ENCODE measurements at places on chromosomes 2 and 18. TPM values are rescaled to one million over a fixed set of nuclear protein-coding genes. Genes with fewer than 3 reads are reported as not detected.
A peak's percentile ranks its signal among the peaks of the same experiment; 100 is the strongest.

DNA sequence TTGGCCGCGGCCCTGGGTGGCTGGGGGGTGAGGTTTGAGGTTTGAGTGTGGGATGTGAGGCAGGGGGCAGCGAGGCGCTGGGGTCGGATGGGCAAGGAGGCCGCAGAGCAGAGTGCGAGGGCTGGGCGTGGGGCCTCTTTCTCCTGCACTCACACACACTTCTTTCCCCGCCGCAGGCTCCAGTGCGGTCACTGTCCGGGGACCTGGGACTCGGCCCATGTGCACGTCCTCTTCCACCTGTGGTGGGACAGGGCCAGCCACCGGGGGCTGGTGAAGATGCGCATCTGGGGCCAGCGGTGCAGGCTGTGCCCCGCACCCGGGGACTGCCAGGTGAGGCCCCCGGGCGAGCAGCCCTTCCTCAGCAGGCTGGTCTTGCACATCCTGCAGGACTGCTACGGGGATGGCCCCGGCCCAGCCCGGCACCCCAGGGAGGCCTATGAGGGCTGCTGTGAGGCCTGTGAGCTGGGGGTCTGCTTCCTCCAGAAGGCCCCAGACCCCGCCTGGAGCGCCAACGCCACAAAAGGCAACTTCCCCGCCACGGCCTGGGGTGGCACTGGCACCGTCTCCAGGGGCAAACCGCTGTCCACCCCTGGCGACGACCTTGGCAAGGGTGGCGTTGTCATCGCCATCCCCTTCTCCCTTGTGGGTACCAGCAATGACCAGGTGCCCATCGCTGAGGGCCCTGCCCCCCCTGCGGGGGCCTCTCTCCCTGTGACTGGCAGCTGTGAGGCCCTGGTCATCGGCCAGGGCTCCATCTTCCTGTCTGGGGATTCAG is 2.2 kb downstream of the RTP5 start:
- DNase-seq: no peak

KRTCAP3 gene
- total RNA-seq: 0.51 TPM

DNA sequence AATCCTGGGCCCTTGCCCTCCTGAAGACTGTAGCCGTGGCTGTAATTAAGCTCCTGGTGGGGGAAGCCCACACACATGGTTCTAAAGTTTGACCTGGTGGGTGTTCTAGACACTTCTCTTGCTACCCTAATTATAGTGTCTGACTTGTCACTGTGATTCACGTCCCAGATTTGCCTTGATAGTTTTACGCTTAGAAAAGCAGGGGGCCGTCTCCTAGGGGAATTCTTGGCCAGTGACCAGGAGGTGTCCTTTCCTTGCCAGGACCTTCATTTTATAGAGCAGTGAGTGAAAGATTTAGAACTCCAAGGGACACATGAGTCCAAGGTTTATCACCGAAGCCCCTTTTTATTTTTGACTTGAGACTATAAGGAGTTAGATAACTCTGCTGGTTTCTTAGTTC is 9.0 kb downstream of the TMEM214 start:
- no peak for DNase-seq

GRCh38 chr2:122831649-122832048 is 1076.2 kb downstream of the TSN start:
- DNase-seq: no peak

SNX17 gene
- total RNA-seq: 158 TPM

GRCh38 chr2:134252092-134252750 is 1.7 kb upstream of the MGAT5 start:
- no peak for DNase-seq

- no peak for DNase-seq
These were observed 59.0 kb upstream of the IGFBP5 start for GRCh38 chr2:216754336-216754735.

MC5R gene
- total RNA-seq: not detected

DNA sequence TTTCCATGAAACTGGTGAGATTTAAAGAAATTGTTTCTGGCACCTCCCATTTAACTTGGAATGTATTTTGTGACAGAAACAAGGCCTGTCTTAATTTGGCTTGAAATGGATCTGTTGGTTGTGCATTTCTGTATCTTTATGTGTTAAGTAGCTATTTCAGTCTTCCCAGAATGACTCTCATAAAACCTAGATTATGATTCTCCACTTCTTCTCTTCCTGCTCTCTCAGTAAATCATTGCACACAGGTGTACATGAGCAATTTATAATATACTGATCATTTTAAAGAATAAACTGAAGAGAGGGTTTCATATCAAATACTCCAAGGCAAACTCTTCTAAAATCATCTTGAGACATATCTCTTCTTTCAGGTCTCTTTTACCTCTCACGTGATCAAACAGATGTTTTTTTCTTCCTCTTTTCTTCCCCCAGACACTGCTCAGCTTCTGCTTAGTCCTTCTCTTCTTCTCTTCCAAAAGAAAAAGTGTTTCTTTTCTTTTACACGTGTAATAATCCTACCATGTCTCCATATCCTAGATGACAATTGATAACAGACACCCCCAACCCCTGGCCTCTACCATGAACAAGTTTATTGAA is 112.0 kb downstream of the PPP1R1C start:
- no peak for DNase-seq

DNA sequence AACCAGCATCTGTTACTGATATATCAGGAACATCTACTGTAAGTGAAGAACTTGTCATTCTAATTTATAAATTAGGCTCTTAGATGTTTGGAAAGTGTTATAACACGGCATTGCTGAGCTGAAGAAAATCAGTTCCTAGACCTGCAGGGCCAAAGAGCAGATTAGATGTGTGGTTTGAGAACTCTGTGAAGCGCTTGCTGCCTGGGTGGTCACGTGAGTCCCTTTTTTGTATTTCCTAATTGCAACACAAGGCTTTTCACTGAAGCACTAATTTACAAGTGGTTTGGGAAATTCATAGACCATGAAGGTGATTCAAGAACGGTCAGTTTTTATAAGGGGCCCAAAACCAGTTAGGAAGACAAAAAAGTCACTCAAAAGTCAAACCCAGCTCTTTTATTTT is 106.9 kb upstream of the SP3 start:
- no peak for DNase-seq

RTKN gene
- 27.0 TPM for total RNA-seq

DSC2 gene
- total RNA-seq: 0.17 TPM

- DNase-seq: no peak
These were observed 51.2 kb upstream of the GLI2 start for GRCh38 chr2:120684289-120685065.

DNA sequence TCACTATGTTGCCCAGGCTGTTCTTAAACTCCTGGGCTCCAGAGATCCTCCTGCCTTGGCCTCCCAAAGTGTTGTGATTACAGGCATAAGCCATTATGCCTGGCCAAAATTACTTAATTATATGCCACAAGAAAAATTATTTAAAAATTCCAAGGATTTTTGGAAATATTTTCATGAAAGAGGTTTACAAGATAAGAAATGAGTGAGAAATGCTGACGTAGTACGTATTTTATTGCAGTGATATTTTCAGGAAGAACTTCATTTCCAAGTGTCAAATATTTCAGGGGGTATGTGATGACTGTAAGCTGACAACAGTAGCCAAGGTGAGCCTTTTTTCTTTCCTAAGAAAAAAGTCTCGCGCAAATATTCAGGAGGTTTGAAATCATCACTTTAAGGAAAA is 20.8 kb downstream of the NIF3L1 start:
- no peak for DNase-seq

DUSP2 gene
- total RNA-seq: 0.98 TPM

PLGLB2 gene
- 0.65 TPM for total RNA-seq

- DNase-seq: no peak
These were observed 157.5 kb downstream of the THADA start for GRCh38 chr2:43438342-43438741.

DNA sequence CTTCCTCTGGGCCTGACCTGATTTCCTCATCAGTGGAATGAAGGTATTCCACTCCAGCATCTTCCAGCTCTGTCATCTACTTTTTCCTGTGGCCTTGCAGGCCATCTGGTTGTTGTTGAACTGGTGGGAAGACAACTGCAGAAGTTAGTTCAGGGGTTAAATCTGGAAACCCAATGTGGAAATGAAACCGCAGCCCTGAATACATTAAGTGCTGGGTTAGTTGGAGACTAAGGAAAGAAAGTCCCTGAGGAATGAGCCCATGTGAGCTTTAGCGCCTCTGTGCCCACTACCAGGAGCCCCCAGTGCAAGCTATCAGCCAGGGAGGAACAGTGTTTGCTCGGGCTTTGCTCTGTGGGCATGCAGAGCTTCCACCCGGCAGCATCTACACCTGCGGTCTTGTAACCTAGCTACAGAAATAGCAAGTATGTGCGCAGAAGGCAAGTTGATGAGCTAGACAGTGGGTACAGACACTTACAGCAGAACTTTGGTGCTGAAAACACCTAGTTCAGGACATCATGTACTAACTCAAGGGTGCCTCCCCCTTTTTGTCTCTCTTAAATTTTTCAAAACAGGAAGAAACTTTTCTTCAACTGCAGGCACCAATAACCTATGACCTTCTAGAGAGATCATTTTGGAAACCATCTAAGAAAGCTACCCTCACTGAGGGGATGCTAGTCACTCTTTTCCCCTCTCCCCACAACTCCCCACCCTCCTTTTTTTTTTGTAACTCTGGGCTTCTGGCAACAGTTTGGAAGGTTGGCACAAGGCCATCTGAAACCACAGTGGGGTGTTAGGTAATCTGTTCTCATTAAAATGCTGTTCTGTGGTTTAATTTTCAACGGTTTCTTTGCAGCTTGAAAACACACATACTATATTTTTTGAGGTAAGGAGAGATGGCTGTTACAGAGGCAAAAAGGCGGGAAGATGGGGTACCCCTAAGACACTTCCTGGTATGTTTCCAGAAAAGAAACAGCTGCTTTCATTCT is 18.3 kb upstream of the CXCR4 start:
- DNase-seq: no peak

DNA sequence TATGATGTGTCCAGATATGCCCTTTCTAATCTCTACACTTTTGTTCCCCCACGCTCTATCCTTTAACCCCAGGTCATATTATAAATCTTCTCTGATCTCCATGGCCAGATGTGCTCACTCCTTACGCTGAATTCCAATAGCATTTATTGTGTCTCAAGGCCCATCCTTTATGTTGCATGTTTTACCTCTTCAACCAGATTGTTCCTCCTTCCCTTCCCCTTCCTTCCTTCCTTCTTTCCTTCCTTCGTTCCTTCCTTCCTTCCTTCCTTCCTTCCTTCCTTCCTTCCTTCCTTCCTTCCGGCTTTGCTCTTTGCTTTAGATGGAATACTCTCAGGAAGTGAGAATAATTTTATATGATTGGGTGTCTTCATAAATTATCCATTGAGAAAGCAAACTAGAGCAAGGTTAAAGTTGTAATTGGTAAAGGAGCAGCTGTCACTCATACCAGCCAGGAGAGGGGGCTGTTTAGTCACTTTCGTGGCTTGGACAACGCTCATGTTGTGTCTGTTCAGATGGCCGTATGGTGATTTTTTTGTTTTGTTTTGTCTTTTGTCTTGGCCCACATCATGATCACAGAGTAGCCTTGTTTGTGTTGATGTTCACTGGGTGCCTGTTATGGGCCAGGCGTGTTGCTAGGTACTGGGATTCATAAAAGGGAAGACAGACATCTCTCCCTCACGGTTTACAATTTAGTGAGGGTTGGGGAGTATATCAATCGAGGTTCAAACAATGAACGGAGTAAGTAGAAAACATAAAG is 68.0 kb downstream of the DAW1 start:
- DNase-seq: peak; percentile 56

DNA sequence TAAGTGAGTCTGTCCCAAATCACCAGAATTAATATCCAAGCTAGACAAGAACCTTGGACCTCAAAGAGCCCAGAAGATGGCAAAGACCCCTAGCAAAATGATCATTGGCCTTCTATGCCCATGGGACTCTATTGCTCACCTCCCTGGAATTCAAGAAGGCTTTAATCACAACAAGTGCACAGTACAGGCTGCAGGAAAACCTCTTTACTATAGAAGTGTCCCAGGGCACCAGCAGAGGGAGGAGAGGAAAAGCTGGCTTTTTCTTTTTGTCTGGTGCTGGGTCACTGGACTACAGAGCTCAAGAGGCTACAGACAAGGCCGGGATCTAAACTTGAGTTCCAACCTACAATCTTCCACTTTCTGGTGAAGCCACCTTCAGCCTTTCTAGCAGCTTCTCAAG is 88.3 kb upstream of the PPP1CB start:
- DNase-seq: peak; percentile 73

DNA sequence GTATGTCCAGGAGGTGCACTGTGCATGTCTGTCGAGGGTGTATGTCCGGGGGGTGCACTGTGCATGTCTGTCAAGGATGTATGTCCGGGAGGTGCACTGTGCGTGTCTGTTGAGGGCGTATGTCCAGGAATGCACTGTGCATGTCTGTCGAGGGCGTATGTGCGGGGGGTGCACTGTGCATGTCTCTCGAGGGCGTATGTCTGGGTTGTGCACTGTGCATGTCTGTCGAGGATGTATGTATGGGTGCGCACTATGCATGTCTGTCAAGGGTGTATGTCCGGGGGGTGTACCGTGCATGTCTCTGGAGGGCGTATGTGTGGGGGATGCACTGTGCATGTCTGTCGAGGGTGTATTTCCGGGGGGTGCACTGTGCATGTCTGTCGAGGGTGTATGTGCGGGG is 249.3 kb upstream of the MYT1L start:
- no peak for DNase-seq

GRCh38 chr2:75533135-75533534 is 27.6 kb downstream of the EVA1A start:
- no peak for DNase-seq

OTOS gene
- total RNA-seq: not detected

DYNAP gene
- not detected for total RNA-seq

TCF23 gene
- not detected for total RNA-seq

DNA sequence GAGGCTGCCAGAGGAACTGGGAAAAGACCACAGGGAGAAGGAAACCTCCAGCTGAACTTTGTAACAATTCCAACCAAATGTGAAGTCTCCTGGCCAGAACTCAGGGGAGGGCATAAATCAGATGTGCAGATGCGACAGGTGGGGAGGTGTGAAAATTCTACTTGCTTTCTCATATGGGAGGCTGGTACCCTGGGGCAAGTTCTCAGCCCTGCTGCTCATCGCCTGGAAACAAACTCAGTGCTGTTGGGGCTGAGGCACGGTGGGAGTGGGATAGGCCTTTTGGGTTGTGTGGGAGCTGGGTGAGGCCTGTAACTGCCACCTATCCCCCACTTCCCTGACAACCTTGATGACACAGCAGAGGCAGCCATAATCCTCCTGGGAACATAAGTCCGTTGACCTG is 179.6 kb downstream of the ASB1 start:
- DNase-seq: no peak

NOTO gene
- total RNA-seq: not detected

CFAP53 gene
- total RNA-seq: 0.14 TPM

HOXD9 gene
- 24.5 TPM for total RNA-seq

GRCh38 chr2:133424876-133425275 is 143.4 kb downstream of the NCKAP5 start:
- no peak for DNase-seq

DNA sequence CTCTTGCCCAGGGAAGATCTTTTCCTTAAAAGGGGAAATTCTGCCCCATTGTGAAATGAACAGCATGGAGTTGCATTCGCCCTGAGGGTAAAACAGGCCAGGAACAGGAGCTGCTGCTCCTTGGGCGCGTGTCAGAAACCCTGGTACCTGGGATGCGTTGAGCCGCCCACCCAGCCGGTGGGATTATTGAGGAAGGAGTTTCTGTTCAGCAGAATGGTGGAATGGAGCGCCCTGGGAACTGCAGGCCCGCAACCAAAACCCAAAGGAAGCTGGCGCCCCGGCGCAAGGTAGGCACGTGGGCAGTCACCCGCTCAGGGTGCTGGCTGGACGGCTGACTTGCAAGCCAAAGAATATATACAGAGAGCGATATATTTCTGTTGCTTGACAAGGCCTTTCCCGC is 73.5 kb downstream of the MTCL1 start:
- DNase-seq: no peak

TDRD15 gene
- total RNA-seq: not detected
